CD4-positive, CD25-positive, alpha-beta regulatory T cell (primary cell): ENCODE measurements at places on chromosomes 1 and 21. TPM values are rescaled to one million over a fixed set of nuclear protein-coding genes. Genes with fewer than 3 reads are reported as not detected.

DNA sequence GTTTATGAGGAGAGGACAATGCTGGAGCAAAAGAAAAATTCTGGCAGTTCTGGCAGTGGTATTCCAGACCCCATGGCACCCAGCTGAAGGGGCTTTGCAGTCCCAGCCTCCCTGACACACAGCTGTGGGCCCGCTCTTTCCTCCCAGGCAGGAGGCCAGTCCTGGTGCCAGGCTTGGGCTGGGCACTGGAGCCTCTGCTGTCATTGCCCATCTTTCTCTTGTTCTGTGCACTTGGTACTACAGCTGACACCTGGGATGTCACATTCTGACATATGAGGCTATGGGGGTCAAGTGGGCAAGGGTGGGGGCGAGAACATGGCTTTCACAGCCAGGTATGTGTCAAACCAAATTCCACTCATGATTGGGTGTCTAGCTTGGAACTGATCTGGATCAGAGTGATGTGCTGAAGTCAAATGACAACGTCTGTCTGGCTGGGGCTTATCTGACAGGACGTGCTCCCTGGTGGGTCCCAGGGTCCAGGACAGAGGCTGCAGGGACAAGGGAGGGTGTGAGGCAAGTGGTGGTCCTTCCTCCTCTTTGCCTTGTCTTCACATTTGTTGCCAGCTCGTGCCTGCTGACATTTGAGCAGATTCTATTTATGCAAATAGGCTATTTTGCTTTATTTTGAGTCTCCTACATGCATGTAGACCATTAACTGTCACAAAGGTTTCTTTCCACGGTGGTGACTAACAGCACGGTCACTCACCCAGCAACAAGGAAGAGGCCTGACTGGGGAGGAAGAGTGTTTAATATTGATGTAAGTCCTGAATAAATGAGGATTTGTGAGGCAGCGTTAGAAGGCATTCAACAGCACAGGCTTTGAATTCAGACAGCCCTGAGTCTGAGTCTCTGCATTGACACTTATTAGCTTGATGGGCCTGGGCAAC is 336.3 kb downstream of the PBX1 start:
- DNase-seq: no peak

DNA sequence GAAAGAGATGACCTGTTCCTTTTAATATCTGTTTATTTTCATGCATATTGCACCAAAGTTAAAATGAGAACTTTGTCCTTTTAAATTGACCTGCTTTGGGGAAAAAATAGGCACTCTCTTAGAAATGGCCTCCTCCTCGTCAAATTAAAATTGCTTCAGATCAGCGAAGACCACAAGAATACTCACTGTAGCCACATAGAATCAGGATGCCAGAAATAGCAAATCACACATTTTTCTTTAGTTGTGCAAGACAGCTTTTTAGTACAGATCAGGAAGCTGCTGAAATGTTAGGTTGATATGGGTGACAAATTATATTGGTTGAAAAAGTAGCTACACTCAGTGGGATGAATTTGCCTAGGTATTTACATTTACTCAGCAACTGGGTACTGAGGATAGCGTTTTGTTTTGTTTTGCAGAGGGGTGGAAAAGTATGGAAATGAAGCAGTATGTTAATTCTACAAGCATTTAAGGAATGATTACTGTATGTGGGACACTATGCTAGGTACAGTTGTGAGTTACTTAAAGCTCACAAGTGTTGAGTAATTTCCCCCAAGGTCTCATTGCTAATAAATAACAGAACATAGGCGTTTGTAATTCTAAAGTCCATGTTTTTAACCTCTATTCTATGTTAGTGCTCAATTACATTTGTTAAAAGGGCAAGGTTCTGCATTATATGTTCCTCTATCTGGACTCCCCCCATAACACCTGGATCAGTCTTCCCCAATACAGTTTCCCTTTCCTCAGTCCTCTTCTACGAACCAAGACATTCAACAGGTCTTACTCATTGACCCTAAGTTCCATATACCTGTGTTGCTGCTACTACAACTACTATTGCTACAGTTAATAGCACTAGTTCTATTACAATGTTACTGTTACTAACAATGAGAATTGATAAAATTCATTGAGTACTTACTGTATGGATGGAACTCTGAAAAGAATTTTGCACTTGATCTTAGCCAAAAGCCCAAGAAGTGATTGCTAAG is 99.4 kb upstream of the S1PR1 start:
- peak; percentile 47 for DNase-seq

GRCh38 chr1:221759436-221759835 is 17.5 kb upstream of the DUSP10 start:
- no peak for DNase-seq

GRCh38 chr1:111140680-111140967 is 601 bp downstream of the CEPT1 start:
- DNase-seq: no peak

DNA sequence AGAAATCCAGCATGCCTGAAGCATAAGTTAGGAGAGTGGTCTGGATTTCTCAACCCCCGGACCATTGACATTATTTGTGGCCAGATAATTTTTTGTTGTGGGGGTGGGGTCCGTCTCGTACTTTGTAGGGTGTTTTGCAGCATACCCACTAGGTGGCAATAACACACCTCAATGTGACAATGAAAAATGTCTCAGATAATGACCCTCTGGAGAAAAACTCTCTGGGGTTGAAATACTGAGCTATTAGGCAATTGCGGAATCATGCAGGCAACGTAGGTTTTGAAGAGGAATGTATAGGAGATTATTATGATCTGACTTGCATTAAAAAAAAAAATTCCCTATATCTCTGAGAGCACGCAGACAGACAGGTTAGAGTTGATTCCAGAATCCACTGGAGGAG is 25.3 kb upstream of the RRP15 start:
- DNase-seq: no peak

GRCh38 chr1:55696181-55696754 is 481.1 kb upstream of the USP24 start:
- DNase-seq: no peak

GRCh38 chr1:86829321-86829720 is 84.6 kb downstream of the SELENOF start:
- no peak for DNase-seq

DNA sequence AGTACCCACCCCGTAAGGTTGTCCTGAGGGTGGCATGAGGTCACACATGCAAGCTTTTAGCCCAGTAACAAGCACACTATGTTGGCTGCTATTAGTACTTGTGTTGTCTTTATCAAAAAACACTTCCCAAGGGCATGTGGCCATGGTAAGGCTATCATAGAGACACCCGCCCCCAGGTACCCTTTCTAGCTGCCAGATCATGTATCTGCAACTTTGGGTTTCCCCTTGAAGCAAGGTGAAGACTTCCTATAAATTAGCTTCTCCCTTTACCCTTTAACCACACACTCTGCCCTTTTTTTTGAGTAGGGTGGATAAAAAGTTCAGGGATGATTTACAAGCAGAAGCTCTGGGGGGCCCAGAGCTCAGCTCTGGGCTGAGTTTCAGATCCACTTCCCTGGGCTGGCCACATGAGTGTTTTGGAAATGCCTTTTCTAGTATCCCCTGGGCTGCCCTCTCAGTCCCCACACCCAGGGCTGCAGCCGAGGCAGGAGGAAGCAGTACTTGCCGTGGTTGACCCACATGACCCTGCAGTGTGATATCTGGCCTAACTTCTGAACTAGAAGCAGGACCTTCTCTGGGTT is 2.0 kb downstream of the ZDHHC18 start:
- no peak for DNase-seq

DNA sequence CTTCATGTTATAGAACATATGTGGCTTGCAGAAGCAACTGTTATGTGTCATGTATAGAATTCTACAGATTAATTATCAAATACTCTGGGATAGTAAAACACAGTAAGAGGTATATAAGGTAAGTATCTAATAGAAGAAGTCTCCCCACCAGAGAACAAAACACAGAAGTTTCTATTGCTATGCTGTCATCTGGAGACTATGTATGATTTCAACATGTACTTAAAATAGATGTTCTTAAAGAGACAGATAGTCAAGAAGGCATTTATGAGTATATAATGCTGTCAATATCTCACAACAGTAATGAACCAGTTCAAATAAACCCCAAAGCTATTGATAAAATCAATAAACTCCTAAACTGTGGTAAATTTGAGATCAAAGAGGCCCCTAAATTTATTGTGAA is 8.1 kb upstream of the ADCY10 start:
- DNase-seq: no peak

GRCh38 chr1:200053646-200054045 is 26.1 kb downstream of the NR5A2 start:
- no peak for DNase-seq

GRCh38 chr1:9751971-9752370 is 71.8 kb downstream of the CLSTN1 start:
- DNase-seq: no peak

- DNase-seq: no peak
These were observed 91.3 kb downstream of the RIPK4 start for GRCh38 chr21:41675574-41675973.

DNA sequence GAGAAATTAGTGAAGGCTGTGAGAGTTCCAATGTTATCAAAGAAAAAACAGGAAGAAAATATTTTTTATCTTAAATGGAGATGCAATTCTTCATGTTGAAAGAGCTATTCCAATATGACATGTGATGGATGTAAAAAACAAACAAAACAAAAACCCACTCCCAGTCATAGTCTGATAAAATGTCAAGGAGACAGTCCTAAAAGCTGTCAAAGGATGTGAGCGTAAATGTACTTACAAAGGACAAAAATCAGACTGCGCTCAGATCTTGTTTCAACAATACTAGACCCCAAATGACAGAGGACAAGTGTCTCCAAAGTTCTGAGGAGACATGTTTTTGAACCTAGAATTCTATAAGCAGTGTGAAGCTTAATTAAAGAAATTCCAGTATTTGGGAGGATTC is 265.8 kb downstream of the PLPP3 start:
- no peak for DNase-seq

DNA sequence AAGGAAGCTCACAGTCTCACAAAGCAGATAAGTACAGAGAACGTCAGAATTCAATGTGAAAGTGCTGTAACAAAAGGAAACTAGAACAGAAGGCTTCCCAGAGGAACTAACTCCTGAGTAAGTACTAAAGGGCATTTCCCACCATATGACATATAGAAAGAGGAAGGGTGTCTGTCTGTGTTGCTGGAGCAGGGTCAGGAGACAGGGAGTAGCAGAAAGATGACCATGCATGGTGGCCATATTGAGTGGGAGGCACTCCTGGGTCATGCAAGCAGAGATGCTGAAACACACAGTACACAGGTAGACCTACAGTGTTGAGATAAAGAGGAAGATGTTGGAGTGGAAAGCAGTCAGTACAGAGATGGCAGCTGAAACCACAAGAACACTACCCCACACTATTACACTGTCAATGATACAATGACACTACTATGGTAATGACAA is 47.3 kb downstream of the SLC25A24 start:
- no peak for DNase-seq

DNA sequence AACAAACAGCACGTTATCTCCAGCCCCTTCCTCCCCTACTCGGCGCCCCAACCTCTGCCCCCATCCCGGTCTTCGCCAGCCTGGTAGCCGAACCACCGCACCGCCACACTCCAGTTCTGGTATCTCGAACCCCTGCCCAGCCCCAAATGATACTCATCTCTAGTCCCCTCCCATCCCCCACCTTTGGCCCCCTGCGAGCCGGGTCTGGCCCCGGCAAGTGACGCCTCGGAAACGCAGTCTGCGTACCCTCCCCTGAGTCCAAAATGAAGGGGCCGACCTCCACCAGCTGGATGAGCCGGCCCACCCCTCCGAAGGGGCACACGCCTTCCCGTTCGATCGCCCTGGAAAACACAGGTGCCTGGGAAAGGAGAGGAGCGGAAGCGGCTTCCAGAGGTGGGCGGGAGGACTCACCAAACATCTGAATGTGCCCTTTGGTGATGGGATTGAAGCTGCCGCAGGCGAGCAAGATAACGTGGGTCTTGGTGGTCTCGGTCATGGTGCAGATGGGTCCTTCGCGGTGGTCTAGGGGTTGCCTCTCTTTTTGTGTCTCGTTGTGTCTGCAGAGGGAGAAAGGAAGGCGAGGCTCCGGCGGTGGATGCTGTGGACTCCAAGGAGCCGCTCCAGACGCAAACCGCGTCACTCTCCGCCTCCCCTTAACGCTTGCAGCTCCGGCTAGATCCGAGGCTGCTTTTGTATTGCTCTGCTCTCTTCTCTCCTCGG is at the start of gene NMNAT2:
Gene NMNAT2, minus strand, starts transcription at position 609 of the 720 bp plus-strand sequence. Its CDS starts 113 bp downstream, at position 496.
- no peak for DNase-seq

Gene IL12RB2
- polyA plus RNA-seq: 11.9 TPM

Gene SIPA1L2
- not detected for polyA plus RNA-seq

Gene NTMT2
- not detected for polyA plus RNA-seq

Gene BATF3
- 1.6 TPM for polyA plus RNA-seq

Gene HSD17B7
- 21.2 TPM for polyA plus RNA-seq

Gene HYI
- 3.4 TPM for polyA plus RNA-seq
